ENCODE measurements at places on chromosomes 13 and 19.
A peak's percentile ranks its signal among the peaks of the same experiment; 100 is the strongest.

GRCh38 chr13:30002577-30002976 lies 152.2 kb upstream of the UBL3 start:
- DNase-seq, result no peak

- no peak for DNase-seq
Observed at GRCh38 chr19:49939721-49940481, 10.6 kb upstream of the NUP62 start.

- no peak for DNase-seq
Observed at GRCh38 chr13:41306271-41307145, 4.6 kb upstream of the NAA16 start.

- DNase-seq, result no peak
Observed at GRCh38 chr19:51571599-51571998, 516 bp downstream of the ZNF175 start.

- no peak for DNase-seq
Observed at GRCh38 chr19:51695702-51696315, 2.7 kb downstream of the SPACA6 start.

DNA sequence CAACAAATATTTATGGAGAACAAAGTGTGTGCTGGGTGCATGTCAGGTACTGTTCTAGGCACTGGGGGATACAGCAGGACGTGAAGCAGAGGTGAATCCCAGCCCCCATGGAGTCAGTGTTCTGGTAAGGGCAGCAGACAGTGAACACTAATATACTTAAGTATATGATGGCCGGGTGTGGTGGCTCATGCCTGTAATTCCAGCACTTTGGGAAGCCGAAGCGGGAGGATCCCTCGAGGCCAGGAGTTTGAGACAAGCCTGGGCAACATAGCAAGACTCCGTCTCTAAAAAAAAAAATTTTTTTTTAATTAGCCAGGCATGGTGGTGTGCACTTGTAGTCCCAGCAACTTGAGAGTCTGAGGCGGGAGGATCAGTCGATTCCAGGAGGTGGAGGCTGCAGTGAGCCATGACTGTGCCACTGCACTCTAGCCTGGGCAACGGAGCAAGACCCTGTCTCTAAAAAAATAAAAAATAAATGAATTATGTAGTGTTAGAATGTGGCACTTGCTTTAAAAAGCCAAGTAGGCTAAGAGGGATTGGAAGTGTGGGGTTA lies 22.6 kb downstream of the CHST8 start:
- DNase-seq, result no peak

DNA sequence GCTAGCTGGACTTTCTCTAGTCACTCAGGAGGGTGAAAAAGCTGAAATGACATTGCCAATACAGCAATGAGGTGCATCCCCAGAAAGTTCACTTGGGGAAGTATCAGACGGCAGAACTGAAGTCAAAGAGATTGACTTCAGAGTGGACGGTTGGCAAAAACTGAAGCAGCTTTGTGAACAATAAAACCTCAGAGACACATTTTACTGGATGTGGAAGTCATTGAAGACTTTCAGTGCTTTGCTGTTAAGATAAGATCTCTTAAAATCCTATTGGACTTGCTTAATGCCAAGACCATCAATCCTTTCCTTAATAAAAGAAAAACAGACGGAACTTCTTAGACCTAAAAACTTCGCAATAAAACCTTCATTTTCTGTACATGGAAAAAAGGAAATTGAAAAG lies 103.7 kb downstream of the ABCC4 start:
- DNase-seq, result no peak

DNA sequence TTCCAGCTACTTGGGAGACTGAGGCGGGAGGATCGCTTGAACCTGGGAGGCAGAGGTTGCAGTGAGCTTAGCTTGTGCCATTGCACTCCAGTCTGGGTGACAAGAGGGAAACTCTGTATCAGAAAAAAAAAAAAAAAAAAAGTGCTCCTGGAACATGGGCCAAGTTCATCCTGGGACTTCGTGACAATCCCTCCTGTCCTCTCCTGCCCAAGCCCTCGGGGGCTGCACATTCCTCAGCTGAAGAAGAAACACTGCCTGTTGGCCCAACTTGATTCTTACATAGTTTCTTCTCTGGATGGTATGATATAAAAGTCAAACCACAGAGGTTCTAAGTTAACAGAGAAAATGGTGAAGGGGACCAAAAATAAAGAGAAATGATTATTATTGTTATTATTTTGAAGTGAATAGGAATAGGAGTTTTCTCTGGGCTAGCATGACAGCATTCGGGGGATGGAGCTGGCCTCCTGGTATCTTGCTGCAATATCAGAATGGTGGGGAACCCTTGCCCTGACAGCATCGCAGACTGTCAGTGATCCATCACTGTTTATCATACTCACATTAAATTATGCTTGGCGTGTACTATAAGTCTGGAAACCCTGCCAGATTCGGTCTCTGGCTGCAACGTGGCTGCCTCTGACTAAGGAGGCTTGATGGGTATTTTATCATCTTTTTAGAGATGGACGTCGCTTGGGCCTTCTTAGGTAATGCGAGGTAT lies 113.7 kb upstream of the OXGR1 start:
- DNase-seq, result no peak

DNA sequence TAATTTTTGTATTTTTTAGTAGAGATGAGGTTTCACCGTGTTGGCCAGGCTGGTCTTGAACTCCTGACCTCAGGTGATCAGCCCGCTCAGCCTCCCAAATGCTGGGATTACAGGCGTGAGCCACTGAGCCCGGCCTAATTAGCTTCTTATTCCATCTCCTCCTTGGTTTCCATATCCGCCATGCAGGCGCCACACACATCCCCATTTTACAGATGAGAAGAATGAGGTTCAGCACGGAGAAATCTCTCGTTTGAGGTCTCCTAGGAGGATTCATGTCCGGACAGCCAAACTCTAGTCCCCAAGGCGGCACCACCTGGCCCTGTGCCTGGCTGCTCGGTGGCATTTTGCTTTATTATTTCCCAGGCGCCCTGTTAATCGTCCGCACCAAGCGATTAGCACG lies 46.2 kb upstream of the PTPRS start:
- DNase-seq, result no peak

DNA sequence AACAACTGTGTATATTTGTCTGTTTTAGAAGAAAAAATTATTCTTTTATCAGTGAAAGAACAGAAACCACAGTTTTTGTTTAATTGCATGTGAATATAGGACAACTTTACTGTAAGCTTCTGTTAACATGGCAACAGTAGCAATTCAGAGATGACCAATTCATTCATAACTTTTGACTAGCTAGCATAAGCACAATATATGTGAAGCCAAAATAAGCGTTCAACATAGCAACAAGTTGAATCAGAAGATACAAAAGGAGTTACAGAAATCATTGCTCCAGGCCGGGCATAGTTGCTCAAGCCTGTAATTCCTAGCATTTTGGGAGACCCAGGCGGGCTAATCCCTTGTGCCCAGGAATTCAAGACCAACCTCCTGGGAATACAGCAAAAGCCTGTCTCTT lies 197.1 kb upstream of the GPC6 start:
- DNase-seq, result no peak

DNA sequence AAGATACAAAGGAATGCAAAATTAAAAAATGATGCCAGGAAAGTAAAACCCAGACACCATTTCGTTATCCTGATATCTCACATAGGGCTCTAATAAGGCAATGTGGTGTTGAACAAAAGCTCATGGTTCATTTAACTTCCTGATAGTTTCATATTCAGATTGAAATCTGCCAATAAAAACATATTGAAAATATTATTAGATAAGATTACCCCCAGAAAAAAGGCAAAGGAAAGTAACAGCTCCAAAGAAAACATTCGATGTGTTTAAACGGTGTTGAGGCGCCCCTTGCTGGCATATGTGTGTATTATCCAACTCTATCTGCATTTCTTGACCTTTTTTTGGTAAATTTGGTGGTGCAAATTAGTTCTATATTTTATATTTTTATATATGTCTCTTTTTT lies 75.9 kb downstream of the ESD start:
- DNase-seq, result peak; percentile 19
